ENCODE measurements at places on chromosomes 5 and 9. TPM values are rescaled to one million over a fixed set of nuclear protein-coding genes. Genes with fewer than 3 reads are reported as not detected.
A peak's percentile ranks its signal among the peaks of the same experiment; 100 is the strongest.

DNA sequence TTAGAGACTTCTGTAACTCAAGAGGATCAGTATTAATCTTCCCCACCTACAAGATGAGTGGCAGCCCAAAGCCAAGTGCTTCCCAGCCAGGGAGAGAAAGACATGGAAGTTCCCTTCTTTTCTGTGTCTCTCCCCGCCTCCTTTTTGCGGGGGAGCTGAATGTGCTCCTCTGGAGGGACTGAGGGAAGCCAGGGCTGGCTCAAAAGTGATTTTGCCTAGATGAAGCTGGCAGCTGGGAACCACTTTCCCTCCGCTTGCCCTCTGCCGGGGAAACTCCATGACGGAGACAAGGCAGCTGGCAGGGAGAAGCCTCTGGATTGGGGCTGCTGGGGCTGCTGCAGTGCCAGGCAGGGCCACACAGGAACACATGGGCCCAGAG, 24.4 kb downstream of the EGR1 start:
- no peak for DNase-seq

FBLL1 gene
- polyA plus RNA-seq = 0.05 TPM

SLC4A9 gene
- 0.07 TPM for polyA plus RNA-seq

GRCh38 chr5:143006501-143006900, 236.3 kb downstream of the ARHGAP26 start:
- DNase-seq = no peak

DNA sequence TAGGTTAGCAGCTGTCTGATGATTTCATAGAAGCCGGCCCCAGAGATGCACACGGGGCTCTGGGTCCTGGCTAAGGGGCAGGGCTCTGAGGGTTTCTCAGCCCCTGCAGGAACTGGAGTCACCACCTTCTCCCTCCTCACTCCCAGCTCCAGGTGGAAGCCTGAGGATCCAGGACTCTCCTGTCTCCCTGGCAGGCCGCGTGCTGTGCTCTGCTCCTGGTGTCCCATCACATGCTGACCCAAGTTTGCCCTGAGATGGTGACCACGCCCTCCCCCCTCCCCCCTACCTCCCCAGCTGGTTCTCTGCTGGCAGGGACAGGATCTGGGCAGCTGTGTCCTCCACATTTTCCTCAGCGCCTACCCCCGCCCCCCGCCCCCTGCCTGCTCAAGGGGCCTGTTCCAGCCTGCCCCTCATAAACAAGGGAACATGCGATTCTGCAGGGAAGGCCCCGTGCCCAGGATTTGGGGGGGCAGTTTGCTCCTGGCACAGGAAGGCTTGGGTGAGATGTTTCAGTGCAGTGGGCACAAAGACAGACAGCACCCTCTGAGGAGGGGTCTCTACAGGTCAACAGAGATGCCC, 87.4 kb downstream of the PSD2 start:
- DNase-seq = peak; percentile 23

DNA sequence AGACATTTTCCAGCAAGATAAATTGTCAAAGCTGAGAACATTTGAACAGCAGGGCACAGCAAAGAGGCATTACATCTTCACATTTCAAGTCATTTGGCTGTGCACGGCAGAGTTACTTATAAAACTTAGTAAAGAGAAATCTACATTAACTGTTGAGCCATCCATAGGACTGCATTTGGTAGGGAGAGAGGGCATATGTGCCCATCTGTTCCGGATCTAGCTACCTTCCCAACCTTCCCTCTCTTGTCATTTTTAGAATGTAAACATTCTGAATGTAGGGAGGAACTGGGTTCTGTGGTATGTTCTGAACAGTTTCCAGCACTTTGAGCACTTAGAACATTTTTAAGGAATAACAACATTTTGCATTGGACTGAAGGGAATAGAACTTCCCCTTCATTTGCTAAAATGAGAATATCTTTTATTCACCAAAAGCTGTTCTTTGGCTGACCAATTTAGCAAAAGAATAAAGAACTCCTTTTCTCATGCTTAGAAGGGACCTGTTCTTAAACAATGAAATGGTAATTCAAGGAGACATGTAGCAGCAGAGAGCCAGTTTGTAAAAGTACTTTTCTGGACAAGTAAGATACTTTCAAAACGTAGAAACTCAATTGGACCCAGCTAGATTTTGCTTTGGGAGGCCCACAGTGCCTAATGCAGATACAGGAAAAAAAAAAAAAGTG, 104.4 kb downstream of the CETN3 start:
- DNase-seq = no peak

All from mammary epithelial cell (primary cell).